COLO829 (cell line): ENCODE measurements at places on chromosomes 13 and 19.

DNA sequence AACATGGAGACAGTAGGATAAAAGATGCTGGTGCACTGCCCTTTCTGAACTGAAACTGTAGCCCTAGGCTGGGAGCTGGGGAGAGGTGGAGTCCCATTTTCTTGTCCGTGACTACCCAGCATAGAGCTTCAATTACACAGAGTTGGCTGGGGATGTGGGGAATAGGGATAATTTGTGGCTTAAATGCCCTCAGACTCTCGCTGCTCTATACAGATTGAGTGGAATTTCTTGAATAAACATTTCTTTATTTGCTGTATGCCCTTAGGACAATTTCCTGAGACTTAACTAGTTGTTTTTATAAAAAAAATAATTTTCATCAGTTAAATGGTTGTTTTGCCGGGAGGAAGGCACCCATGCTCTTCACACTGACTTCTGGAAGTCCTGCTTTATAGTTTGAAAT, 7.2 kb downstream of the IGFL2 start:
- no peak for DNase-seq

GRCh38 chr13:35566340-35566739, 89.9 kb upstream of the MAB21L1 start:
- no peak for DNase-seq

- no peak for DNase-seq
Observed at GRCh38 chr13:106998664-106999063, 430.7 kb upstream of the ARGLU1 start.

DNA sequence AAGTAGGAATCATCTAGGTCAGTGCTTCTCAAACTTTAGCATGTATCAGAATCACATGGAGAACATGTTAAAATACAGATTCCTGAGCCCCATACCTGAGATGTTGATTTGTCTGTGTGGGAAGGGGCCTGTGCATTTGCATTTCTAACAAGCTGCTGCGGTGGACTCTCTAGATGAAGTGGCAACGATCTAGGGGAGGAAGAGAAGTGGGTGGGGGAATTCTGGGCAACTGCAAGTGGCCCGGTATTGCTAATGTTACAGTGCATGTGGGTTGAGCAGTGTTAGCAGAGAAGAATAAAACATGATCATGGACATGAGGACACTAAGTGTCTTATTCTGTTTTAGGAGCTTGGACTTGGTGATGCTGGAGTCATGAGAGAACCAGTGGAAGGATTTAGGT, 329.0 kb downstream of the OLFM4 start:
- DNase-seq: no peak

- no peak for DNase-seq
Observed at GRCh38 chr13:38045278-38046048, 175.9 kb upstream of the TRPC4 start.

GRCh38 chr19:50720921-50721381, 1.3 kb upstream of the SHANK1 start:
- no peak for DNase-seq

GRCh38 chr19:44021221-44021620, 4.0 kb upstream of the ZNF222 start:
- no peak for DNase-seq

DNA sequence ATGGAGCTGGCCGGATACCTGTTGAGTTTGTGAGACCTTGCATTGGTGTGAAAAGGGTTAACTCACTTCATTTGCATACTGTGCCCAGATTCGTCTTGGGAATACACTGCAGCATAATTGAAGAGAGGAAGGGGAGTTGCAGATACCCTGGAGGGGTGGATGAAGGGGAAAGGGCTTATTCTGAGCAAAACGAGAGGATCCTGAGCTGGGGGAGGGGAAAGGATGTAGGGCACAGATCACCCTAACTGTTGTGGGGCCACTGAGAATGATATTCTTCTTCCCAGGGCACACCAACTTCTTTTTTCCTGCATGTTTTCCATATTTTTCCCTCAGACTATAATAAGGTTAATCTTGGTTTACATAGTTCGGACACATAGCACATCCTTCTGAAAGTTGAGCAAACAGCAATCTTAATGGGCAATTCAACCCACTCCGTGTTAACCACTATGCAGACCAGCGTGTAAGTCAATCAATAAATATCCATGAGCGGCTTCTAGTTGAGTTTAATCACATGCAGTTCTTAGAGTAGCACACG, 11.7 kb upstream of the PTPRS start:
- DNase-seq: no peak

GRCh38 chr13:99827011-99827772, 144.4 kb downstream of the ZIC5 start:
- no peak for DNase-seq

GRCh38 chr19:19749117-19749907, 16.4 kb upstream of the ZNF14 start:
- no peak for DNase-seq

- no peak for DNase-seq
Observed at GRCh38 chr13:37295071-37295470, 189.6 kb upstream of the CSNK1A1L start.

- no peak for DNase-seq
Observed at GRCh38 chr13:47146136-47146535, 249.3 kb upstream of the HTR2A start.

DNA sequence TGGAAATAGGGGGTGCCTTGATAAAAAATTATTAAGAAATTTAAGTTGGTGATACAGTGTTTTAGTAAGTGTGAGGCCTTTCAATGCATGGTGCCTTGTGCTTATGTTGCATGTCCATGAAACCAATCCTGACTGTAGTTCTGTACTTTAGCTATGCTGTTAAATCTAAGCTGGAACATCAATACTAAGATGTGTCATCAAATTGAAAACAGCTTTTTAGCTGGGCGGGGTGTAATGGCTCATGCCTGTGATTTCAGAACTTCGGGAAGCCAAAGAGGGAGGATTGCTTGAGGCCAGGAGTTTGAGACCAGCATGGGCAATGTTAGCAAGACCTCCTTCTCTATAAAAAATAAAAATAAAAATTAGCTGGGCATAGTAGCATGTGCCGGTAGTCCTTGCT, 930.3 kb upstream of the PCDH9 start:
- no peak for DNase-seq

GRCh38 chr13:46171739-46172138, 10.2 kb downstream of the LCP1 start:
- no peak for DNase-seq

DNA sequence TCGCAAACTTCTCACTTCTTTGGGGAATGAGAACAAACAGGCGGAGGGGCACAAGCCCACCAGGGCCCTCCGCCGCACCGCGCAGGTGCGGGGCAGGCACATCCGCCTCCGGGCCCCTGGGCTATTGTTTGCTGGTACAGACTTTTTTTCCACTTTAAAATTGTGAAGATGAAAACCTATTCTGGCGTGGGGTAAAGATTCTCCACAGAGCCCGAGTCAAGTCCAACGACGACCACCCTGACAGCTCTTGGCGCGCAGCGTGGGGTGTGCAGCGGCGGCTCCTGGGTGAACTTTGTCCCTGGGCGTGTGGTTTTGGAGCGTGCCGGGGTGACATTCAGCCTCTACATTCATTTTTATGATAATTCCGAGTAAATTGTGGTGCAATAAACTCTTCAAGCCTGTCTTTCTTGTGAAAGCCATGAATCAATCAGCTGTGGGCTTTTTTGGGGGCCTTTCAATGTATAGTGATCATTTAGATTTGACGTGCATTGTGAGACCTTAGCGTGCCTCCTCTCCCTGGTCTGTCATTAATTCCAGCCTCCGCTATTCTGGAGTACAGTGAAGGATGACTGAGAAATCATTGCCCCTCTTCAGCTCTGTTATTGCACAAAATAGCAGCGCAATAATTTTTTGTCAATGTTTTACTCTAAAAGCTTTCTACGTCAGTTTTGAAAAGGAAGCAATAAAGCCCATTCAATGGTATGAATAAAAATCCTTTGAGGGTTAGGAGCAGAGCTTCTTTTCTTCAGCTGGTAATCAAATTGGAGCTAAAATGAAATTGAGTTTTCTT, 90.0 kb downstream of the TEX29 start:
- DNase-seq: no peak

DNA sequence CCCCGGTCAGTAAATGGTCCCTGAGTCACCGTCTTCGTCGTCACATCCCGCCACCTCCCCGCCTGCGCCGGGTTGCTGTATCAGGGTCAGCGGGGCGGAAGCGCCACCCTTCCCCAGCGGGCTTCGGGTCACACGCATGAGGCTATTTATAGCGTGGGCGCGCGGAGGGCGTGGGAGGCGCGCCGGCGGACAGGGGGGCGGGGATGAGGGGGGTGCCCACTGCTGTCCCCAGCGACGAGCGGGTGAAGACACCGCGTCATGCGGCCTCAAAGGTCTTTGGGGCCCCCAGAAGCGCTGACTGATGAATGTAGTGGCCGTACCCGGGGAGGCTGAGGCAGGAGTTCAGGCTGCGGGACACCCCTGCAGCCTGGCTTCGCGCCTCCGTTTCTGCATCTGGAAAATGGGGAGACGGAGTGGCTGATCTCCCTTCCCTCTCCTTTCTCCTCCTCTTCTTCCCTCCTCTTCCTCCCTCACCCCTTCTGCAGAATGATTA, 7.9 kb downstream of the UNC13A start:
- peak; percentile 56 for DNase-seq

DNA sequence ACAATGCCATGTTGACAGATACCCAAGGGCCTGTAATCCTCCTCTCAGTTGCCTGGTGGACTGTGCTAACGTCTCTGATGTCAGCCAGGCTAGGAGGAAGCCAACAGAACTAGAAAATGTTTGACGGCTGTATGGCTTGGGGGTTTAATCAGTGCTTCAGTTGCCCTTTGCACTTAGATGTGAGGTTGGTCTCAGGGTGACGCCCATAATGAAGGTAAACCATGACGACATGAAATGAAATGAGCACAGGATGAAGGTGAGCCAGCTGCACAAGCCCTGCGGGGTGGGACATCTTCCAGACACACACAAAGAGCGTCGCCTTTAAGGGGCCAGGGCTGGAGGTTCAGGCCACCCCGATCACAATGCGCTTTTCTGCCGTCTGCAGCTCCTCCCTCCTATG, 127.2 kb downstream of the CRYL1 start:
- no peak for DNase-seq

- no peak for DNase-seq
Observed at GRCh38 chr13:41682766-41683165, 225.4 kb downstream of the RGCC start.

DNA sequence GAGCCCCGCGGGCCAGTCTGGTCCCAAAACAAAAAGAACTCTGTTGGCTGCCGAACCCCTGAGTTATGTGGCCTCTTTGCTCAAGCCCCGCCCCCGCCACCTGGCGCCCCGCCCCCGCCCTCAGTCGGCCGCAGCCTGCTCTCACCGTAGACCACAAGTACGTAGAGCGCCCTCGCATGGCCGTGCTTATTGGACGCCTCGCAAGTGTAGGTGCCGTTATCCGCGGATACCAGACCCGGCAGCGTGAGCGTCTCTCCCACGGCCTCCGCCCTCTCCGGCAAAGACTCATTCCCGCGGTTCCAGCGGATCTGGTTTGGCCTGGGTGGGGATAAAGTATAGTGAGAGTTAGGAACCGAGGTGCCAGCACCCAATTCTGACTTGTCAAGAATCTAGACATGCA, 5.5 kb upstream of the ZNF428 start:
- DNase-seq: no peak

- DNase-seq: no peak
Observed at GRCh38 chr19:14361824-14362223, 19.4 kb upstream of the ADGRE5 start.

DNA sequence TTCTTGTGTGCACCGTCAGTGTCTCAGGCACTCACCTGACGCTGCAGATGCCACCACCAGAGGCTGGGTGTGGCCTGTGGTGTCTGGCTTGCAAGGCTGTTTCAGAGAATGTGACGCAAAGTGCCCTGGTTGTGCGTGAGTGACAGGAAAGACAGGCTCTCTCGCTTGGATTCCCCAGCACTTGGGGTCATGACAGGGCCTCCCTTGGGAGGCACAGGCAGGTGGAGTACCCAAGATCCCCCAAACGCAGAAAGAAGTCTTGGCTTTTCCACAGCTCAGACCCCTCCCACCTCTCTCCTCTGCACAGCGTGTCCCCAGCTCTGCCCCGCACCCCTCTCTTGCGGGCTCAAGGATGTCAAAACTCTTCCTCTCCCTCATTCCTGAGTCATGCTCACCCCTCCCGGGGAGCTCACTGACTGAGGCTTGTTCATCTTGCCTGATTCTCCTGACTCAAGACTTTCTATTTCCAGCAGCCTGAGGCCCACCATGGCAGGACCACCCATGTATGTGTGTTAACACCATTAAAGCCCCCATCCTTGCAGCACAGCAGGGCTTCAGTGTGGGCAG, 21.0 kb downstream of the DHX34 start:
- DNase-seq: no peak

DNA sequence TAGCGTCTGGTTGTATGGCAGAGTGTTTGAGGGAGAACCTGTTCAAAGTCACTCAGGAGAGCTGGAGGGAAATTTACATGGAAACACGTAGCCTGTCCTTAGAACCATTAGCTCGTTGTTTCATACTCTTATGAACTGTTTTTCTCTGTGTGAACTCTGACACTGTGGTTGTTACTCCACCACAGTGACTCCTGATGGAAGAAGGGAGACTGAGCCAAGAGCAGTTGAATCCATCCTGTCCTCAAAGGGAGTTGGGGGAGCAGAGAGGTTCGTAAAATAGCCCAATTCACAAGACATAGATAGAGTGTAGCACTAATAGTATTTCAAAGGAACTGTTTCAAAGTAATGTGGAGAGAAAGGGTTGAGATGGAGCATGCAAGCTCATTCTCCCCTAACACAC, 964.8 kb downstream of the PCDH9 start:
- DNase-seq: no peak

GRCh38 chr19:35427187-35427586, 20.9 kb upstream of the FFAR2 start:
- DNase-seq: no peak

GRCh38 chr19:690203-690602, 5.0 kb downstream of the PRSS57 start:
- DNase-seq: no peak

DNA sequence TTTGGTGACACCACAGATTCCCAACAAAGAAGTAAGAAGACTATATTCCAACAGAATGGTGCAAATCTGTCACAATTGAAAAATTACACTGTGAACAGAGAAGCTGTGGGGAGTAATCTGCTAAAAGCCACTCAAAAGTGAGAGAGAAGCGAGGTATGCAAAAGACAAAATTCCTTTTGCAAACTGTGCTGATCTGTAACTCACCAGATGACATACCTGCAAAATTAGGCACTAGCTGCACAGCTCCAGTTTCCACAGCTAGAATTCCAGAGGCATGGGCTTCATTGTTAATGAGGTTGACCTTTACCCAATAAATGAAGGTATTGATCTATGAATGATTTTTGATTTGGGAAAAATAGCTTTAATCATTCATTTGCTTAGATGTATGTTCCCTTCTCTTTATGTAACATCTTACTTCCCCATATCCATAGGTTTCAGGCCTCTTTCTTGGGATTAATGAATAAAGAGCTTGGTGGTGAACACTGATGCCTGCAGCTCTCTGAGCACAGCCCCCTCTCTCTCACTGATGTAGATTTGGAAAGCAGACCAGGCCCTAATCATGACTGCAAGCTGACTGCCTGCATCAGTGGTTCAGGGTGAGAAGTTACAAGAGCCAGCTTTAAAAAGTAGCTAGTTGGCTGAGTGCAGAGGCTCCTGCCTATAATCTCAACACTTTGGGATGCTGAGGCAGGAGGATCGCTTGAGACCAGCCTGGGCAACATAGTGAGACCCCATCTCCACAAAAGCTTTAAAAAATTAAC, 85.2 kb downstream of the LACC1 start:
- DNase-seq: no peak
